Central memory CD4-positive, alpha-beta T cell (primary cell): ENCODE measurements at places on chromosomes 5 and 9.

DNA sequence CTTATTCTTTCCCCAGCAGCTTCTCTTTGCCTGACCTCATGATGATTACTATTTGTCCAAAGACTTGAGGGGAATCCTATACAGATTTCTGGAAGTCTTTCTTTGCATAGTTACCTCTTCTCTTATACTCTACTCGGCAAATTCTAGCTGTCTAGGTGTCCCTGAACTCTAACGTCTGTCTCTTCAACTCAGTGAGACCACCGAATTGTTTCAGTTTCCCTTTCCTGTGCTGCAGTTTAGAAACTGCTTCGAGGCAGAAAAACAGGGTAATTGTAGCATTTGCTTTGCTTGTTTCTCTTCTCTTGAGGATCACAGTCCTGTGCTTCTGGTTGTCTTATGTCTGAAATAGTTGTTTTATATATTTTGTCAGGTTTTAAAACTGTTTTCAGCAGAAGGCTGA, 14.8 kb downstream of the LVRN start:
- no peak for DNase-seq

- DNase-seq = no peak
These were observed 2.0 kb upstream of the ROR2 start for GRCh38 chr9:91951944-91952520.

DNA sequence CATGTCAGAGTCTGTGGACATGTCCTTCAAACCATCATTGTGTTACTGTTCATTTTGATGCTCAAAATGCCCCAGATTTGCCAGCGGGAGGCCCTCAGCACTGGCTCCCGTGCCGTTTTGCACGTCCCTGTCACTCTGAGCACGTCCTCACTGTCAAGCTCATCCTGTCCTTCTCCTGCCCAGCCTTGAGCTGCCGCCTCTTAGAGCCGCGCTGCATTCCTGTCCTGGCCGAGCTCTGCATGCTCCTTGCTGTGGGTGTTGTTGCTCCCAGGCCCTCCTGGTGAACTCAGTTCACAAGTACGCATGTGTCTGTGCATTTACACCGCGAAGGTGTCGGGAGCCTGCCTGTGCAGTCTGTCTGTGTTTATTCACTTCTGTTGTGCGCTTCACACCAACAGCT, 62.2 kb downstream of the WNK2 start:
- DNase-seq = no peak

DNA sequence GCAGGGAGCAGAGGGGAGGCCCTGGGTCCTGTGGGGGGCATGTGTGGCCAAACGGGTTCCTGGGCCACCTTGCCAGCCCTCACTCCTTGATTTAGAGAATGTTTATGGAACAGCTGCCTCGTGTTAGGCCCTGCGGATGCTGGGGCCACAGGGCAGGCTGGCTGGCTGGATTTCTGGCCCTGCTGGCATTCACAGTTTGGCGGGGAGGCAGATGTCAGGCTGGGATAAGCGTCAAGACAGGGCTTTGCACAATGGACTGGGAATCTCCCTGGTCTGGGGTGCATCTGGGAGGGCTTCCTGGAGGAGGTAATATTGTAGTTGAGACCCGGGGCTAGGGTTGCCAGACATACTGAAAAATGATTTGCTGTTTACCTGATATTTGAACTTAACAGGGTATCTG, 13.8 kb downstream of the NCS1 start:
- DNase-seq = no peak

DNA sequence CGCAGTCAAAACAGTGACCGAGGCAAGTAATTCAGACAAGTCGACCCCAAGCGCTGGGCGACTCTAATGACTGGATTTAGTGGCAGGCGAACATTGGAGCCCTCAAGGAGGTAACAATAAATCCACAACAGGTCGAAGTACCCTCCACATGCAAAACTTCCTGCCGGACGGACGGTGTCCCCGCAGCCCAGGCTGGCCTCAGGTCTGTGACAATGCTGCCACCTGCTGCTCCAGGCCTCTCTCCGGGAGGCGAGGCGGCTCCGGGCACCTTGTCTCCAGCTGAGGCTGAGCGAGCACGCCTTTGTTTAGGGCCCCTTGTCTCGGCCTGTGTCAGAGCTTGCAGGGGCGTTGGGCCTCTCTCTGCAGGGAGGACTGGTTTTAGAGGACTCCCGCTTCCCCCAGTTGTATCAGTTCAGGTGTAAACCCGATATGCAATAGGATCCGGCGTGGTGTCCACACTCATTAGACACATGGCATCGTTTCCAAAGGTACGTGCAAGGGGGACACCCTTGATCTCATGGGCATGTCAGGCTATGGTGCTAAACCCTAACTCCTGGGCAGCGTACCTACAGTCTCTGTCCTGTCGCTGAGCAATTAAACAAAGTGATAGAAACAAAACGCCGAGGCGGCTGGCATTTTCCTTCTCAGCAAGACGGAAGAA, 628.0 kb upstream of the ADAMTS16 start:
- DNase-seq = no peak

- DNase-seq = no peak
These were observed 1.4 kb upstream of the LMX1B start for GRCh38 chr9:126612326-126612812.

GRCh38 chr9:31323726-31324444, 1060.6 kb upstream of the ACO1 start:
- peak; percentile 6 for DNase-seq

DNA sequence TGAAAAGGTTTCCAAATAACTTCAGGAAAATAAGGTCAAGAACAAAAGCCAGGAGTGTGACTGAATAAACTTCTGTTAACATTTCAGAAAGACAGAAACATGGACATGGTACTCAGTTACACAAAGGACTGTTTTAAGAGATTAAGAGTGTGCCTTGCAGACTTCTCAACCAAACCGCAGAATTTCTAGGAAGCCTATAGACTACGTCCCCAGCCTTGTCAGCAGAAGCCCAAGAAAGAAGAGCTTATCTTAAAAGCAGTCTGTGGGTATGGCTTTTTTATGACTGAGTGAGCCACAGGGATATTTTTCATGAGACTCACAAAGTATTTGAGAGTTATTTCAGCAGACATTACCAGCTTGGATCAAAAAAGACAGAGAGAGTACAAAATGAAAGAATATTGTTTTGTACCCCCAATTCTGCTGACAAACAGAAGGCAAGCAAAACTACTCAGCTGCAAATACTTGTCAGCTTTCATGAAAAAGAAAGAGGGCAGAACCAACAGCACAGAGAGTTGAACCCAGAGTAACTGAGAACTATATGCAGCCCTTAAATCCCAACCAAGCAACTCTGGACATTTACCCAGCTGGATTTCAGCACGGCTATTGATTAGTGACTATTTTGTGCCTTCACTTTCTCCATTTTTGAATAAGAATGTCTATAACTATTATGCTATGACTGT, 711.0 kb upstream of the CTNND2 start:
- no peak for DNase-seq

GRCh38 chr5:124957063-124957462, 210.6 kb upstream of the ZNF608 start:
- DNase-seq = no peak

DNA sequence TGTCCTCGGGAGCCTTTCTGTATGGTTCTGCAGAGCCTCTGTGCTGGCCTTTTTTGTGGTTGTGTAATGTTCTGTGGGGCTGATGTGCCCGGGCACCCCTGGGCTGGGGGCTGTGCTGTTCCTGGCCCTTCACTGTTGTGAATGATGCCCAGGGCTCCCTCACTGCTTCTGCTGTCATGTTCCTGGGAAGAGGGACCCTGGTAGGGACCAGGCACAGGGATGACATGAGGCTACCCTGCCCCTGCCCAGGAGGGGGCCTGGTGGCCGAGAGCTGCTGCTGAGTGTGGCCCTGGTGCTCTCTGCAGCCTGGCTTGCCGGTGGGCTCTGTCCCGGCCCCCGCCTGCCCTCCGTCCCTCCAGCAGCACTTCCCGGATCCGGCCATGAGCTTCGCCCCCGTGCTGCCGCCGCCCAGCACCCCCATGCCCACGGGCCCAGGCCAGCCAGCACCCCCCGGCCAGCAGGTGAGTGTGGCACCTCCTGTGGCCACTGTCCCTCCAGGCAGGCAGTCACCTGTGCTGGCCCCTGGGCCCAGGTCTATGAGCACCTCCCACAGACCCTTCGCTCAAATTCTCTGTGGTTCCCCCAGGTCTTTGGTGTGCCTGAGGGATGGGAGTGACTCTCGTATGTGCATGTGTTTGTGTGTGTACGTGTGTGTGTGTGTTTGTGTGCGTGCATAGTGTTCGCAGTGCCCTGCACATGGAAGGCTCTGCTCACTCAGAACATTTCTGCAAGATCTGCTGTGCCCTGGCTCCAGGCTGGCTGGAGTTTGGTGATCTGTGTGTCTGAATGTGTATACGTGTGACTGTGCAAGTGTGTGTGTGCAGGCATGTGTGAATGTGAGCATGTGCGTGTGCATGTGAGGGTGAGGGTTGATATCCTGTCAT, 72.3 kb downstream of the WNK2 start:
- no peak for DNase-seq

DNA sequence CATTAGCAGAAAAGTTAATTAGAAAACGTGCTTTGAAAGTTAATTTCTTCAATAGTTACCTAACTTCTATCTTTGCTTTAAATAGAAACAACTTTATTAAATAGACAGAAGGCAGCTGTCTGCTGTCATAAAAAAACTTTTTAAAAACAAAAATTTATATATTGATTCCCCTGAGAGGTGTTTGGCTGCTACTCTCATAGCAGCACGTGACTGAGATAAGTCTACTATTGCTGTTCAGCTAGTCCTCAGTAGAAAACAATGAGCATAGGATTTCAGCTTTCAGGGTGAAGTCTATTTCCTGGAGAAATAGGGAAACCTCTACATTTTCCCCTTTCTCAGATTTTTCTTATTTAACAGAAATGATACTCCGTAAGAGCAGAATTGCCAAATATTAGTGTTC, 135.0 kb upstream of the FBN2 start:
- DNase-seq = no peak

DNA sequence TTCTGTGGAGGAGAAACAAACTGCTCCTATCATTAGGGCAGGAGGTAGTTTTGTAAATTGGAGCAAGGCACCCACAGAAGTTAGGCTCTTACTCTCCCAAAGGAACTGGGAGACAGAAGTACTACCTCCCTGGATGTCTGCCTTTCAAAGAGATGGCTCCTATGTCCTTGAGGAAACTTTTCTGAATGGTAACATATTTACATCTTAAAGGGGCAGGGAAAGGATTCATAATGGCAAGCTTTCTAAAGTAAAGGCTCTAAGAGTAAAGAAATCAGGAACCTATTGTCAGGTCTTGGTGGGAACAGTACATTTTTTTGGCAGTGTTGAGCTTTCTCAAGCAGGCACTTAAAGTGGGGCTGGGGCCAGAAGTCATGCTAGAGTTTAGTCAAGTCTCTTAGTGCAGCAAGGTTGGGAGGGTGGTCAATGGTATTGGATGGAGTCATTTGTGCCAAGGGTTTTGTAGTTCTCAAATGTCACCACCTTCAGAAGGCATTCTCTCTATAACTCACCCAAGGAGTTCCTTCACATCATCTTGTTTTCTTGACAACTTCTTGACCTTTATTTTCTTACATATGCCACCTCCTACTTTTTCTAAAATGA, 26.3 kb upstream of the NDFIP1 start:
- no peak for DNase-seq

DNA sequence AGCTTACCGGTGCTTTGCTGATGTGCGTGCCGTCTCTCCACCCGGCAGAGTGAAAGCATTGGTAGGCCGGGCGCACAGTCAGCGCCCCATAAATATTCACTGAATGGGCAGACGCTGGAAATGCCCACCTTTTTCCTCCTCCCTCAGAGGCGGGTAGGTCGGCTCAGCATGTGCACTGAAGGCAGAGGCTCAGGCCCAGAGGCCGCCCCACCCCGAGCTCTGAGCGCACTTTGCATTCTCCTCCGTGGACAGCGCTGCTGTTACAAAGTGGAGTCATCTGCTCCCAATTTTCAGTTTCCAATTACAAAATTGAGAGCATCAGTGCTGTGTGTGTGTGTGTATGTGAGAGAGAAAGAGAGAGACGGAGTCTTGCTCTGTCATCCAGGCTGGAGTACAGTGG, 10.6 kb downstream of the UCK1 start:
- DNase-seq = no peak

DNA sequence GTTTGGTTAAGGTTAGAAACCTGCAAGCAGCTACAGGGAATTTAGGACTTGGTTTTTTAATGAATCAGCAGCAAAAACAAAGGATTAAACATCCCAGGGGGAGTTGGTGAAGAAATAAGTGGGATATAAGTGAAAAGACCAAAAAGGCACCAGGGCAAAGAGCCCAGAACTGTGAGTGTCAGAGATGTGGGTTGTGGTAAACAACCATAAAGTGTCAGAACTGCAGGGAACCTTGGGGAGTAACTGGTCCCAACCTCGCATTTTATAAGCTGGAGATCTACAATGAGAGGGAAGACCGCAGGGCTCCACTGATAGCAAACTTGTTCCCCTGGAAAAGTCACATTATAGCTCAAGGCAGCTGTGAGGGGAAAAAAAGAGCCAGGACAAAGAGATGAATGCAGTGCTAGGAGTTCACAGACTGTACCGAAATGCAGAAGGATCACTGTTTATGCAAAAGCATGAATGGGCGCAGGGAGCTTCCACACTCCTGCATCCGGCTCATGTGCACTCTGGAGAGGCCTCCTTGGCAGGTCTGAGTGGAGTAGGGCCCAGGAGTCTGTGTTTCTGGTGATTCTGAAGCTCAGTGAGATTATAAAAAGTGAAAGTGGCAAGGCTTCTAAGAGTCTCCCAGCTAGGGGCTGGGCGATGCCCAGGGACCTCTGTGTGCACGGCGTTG, 156.3 kb downstream of the GOLPH3 start:
- DNase-seq = no peak

- DNase-seq = no peak
These were observed 60.1 kb upstream of the ZNF622 start for GRCh38 chr5:16525651-16526050.
